ENCODE measurements at places on chromosomes 16 and 17.

- no peak for DNase-seq
Observed at GRCh38 chr16:78800523-78800922, 701.1 kb downstream of the WWOX start.

- peak; percentile 81 for DNase-seq
Observed at GRCh38 chr16:81616321-81617020, 162.6 kb upstream of the PLCG2 start.

DNA sequence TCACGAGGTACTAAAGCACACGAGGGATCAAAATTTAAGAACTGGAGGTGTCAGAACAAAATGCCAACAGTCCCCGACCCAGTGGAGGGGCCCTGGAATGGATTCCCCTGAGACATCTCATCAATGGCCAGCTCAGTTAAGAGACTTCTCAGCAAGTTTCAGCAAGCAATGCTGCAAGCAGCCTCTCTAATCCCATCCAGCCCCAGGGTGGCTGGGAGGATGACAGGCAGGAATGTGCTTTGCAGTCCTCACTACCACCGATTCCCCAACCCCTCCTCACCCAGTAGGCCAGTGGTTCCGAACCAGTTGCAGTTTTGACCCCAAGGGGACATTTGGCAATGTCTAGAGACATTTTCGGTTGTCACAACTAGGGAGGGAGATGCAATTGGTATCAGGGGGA lies 8.7 kb downstream of the GPRC5B start:
- DNase-seq, result no peak

DNA sequence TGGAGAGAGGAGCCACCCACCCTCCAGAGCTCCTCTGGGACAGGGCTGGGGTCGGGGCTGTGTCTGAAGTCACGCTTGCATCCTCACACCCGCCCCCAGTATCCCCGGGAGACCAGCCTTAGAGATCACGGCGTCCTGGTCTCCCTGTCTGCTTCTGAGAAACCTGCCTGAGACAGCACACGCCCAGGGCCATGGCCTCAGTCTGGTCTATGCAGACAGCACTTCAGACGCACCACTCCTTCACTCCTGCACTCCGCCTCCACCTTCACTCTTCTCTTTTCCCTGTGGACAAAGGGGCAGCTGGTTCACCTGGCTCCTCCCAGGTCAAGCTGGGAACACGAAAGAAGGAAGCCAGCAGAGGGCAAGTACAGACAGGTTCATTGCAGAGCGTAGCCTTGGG lies 248.0 kb upstream of the GSE1 start:
- no peak for DNase-seq

DNA sequence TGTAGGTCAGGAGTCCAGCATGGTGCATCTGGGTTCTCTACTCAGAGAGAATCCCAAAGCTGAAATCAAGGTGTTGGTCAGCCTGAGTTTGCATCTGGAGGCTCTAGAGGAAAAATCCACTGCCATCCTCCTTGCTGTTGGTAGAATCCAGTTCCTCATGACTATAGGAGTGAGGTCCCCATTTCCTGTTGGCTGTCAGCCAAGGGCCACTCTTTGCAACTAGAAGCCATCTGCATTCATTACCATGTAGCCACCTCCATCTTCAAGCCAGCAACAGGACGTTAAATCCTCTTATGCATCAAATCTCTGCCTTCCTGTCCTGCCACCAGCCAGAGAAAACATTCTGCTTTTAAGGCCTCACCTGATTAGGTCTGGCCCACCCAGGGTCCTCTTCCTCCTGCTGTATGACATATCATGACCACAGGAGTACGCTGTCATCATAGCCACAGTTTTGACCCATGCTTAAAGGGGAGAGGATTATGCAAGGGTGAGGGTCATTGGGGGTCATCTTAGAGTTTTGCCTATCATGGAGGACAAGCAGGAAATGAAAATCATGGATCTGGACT lies 40.5 kb downstream of the DNAH9 start:
- DNase-seq, result no peak

Measured in activated CD8-positive, alpha-beta memory T cell treated with anti-CD3 and anti-CD28 coated beads for 24 hours (primary cell).